ENCODE measurements at places on chromosomes 3 and 15.
A peak's percentile ranks its signal among the peaks of the same experiment; 100 is the strongest.

DNA sequence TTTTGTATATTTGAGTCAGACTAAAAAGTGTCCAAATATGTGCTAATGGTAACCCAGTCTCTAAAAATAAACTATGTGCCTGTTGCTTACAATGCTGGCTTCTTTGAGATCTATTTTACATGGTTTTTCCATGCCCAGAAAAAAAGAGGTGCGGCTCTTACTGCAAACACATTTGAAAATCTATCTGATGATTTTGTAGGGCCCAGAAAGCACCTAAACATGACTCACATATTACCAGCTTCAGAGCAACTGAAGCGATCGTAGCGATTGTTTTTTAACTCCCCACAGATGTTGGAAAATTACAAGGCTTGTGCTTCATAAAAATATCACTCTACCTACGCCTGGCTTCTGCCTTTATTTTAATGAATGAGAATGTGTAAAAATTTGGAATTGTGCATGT is 53.5 kb downstream of the SUCNR1 start:
- peak; percentile 56 for DNase-seq

- DNase-seq = no peak
Measured at GRCh38 chr15:88036154-88036839, 220.2 kb downstream of the NTRK3 start.

- no peak for DNase-seq
Measured at GRCh38 chr3:139689708-139690228, 12.0 kb upstream of the NMNAT3 start.

DNA sequence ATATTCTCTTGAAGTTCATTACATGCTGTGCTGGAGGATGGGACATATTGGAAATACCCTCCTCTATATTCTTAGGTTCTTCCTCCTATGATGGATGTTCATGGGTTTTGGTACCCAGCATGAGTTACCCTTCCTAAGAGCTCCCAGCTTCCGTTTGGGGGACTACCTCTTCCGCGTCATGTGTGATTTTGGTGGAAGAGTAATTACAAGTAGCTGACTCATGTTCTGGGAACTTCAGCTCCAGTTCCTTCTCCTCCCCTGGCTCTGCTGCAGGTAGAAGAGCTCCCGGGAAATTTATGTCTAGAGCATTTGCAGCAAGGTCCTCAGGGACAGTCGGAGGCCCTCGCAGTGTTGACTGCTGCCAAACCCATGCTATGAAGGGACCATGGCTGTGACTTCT is 208.8 kb upstream of the IL12A start:
- no peak for DNase-seq

DNA sequence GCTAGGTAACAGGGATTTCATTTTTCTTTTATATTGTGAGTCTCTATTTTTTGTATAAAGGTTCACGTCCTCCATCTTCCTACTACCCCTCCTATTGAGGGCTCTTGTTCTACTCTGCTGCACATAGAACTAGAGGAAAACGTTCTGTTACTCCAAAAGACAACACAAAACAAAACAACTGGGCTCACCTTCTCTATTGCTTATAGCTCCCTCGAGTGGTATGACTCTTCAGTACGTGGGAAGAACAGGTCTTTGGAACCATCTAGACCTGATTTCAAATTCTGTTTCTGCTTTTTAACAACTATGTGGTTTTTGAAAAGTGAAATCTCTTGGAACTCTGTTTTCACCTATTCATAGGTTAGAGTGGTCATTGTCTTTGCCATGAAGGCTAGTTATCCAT is 515.3 kb downstream of the SOX2 start:
- DNase-seq = no peak

- no peak for DNase-seq
Measured at GRCh38 chr3:18494251-18494650, 69.1 kb upstream of the SATB1 start.

DNA sequence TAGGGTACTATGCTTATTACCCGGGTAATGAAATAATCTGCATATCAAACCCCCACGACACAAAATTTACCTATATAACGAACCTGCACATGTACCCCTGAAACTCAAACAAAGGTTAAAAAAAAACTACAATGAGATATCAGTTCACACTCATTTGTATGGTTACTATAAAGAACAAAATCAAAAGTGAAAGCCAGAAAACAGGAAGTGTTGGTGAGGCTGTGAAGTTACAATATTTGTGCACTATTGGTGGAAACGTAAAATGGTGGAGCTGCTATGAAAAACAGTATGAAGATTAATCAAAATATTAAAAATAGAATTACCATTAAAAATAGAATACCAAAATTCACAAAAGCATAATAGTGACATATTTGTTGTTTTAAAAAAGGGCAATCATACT is 128.9 kb downstream of the ZIC1 start:
- DNase-seq = no peak

GRCh38 chr3:134320749-134321148 is 53.5 kb downstream of the AMOTL2 start:
- no peak for DNase-seq

DNA sequence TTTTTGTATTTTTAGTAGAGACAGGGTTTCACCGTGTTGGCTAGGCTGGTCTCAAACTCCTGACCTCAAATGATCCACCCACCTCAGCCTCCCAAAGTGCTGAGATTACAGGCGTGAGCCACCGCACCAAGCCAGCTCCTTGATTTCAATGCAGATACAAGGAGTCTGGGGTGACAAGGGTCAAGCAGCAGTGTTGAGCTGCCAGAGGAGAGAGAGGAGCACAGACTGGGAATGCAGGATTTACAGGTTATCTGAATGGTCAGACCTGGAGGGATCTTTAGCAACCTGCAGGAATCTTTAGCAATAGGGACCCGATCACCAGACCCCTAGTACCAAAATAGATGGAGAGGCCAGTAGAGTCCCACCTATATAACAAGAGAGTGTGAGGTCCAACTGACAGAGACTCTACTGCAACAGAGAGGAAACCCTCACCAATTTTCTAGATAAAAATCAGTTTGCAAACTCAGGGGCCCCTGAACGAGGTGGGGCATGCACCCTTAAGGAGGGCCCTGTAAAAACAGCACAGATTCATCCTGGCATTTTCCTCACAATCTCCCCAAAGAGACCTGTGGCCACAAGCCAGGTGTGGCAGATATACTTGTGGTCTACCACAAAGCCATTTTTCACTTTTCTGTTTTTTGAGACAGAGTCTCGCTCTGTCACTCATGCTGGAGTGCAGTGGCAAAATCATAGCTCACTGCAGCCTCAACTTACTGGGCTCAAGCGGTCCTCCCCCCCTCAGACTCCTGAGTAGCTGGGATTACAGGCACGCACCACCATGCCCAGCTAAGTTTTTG is 10.7 kb upstream of the SHISA5 start:
- no peak for DNase-seq

GRCh38 chr3:169813757-169814517 is 1.2 kb upstream of the LRRC34 start:
- no peak for DNase-seq

DNA sequence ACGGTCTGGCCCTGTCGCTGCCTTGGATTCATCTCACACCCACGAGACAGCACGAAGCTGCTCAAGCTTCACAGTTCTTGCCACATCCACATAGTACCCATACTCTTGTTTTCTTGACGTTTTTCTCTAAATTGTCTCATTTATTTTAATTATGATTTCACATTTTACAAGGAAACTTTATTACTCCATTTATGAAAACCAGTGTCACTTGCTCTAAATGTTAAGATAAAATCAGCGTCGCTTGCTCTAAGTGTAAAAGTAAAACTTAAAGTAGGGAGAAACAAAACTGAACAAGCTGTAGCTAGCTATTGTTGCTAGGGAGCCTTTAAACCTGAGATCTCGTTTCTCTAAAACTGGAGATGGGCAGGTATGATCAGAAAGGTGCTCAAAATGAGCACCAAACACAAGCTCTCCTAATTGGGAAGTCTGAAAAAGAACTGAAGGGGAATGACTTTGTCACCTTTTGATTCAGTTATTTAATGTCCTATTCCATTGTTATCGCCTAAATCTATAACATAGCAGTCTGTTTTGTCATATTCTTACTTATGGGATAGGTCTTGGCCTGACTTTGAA is 680 bp downstream of the IFT122 start:
- DNase-seq = no peak

GRCh38 chr15:29476503-29477080 is 207.0 kb upstream of the NSMCE3 start:
- DNase-seq = no peak

DNA sequence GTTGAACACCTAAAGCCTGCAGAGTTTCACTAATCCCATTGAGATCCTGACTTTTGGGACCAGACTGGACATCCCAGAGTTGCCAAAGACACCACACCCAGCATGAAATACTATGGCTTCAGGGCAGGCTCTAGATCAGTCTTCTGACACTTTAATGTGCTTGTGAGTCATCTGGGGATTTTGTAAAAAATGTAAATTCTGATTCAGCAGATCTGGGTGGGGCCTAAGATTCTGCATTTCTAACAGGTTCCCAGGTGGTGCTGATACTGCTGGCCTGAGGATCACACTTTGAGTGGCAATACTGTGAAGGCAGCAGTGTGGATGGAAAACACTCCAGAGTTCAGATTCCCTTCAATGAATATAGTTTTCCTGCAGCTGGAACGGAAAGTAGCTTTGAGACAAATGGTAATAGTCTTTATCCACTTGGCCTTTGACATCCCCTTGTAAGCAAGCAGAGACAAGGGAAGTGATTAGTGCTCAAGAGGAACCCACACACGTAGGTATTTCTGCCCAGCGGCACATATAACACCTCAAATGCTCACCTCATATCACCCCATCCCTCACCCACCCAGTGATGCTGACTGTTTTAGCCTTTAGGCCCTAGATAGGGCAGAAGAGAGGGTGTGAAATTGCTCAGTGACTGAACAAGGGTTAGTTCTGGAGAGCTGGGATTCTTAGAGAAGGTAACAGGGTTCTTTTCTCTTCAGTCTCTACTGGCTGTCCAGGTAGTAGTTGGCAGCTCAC is 51.5 kb upstream of the GSK3B start:
- peak; percentile 56 for DNase-seq

- DNase-seq = no peak
Measured at GRCh38 chr15:83292317-83292716, 7.9 kb upstream of the BNC1 start.

- DNase-seq = no peak
Measured at GRCh38 chr3:67819447-67819846, 165.0 kb upstream of the SUCLG2 start.

DNA sequence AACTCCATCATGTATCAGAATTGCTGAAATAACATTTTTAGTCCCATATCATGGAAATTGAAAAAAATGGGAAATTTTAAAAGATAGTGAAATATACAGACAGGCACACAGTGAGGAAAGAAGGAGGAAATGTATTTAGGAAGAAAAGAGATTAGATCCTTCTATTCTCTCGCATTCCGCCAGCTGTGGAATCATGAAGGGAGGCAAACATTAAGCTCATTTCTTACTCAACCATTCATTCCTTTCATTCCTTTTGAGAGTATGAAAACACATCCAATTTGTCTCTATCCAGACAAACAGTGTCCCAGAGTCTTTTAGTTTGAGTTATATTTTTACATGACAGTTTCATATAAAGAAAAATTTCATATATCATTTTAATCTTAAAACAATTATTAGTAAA is 52.5 kb upstream of the KCNMB2 start:
- DNase-seq = no peak

DNA sequence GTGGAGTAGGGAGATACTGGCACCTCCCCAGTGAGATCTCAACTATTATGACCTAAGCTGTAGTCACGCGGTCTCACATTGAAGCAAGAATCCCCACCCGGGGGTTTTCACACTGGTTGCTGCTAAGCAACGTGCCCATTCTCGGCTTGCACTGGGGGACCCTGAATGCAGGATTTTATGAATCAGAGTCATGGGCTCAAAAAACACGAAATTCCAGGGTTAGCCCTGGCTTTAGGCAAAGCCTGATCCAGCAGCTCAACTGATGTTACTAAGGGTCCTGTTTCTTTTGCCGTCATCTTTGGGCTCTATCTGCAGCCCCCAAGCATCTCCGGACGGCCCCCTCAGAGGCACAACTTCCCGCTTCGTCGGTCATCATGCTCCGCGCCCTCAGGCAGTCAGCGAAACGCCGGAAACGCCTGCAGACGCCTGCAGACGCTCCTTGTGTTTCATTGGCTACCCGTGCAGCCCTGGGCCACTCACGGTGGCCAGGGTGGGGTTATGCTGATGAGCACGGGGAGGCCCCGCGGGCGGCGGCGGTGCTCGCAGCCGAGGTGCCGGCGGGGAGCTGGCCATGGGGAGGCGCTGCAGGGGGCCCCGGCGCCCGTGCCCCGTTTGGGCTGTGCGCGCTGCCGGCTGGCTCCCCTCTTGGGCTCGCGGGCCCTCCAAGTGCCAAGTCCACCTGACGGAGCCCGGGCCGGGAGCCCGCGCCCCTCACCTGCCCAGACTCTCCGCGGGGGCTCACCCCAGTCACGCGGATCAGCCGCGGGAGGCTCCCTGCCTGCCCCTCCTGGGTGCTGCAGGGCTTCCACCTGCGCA is 25.8 kb downstream of the EFCC1 start:
- DNase-seq = peak; percentile 100

DNA sequence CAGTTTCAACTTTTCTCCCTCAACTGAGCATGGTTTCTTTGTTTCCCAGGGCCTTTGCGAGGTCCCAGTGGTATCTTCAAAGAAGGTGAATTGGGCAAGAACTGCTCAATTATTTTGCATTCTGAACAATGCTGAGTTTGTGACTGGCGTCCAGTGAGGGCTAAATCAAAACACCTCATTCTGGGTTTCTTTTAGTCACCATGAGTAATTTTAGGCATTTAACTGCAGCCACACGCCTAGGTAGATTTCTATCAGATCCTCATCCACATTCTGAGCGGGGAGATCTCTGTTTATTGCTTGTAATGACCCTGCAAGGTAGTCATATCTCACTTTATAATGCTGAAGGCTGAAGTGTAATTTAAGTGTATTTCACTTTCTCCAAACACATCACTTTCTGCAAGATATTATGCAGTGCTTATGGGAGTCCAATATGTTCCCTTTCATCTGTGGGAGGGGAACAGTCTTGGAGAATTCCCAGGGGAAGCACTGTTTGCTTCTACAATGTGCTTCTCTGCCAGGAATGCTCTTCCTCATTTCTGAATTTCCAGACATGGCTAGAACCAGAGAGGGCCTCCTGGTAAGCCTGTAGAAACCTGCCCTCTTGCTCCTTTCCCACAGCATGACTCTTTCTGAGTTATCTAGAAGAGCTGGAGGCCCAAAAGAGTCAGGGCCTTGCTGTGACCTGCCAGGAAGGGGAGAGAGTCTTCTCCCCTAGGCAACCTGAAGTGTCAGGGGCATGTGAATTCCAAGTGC is 91.7 kb downstream of the FRMD4B start:
- DNase-seq = peak; percentile 22

DNA sequence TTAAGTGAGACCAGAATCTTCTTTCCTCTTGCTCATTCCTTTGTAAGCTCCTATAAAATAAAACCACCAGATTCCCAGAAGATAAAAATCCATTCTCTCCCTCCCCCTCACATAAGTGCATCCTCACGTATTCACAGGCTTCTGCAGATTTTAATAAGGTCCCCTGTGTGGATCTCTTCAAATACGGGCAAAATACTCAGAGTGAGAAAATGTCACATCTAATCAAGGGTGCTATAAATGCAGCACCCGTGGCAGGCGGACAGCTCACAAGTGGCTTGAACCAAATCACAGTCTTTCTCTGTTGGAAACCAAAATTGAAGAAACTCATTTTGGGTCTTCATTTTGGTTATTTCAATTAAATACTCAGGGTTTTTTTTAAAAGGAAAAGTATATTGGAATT is 212.9 kb upstream of the CMC1 start:
- DNase-seq = no peak
